ENCODE measurements at places on chromosomes 4 and X. TPM values are rescaled to one million over a fixed set of nuclear protein-coding genes. Genes with fewer than 3 reads are reported as not detected.
A peak's percentile ranks its signal among the peaks of the same experiment; 100 is the strongest.

DNA sequence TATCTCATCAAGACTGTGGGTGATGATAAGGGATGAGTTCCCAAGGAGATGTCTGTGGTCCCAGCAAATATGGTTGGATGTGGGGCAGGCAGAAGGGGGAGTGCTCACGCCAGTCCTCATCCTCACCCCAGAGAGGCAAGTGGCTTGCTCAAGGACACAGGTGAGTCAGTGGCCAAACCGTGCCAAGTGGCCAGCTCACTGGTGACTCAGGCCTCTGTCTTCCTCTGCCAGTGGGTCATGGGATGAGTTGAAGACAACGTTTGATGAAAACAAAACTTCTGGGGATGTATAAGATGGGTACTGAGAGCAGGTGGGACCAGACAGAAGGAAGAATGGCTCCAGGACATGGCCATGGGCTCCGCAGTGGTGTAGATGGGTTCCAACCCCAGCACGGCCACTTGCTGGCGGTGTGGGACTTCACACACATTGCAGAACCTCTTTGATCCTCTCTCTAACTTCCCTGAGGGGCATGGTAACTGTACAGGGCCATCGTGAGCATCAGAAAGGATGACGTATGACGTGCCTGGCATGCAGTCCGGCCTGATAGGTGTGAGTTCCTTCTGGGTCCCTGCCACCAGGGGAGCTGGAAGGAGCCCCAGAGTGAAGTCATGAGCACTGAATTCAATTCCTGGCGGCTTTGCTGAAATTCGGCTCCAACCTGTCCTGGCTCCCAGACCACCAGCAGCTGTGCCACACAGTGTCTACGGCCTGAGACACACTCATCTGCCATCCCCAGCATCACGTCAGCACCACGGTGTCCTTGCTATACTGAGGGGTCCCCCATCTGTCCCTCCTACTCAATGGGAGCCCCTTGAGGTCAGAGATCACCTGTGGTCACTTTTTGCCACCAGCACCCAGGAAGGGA lies 41.3 kb upstream of the GPR78 start:
- H3K36me3 ChIP-seq: no peaks in the 10 kb centered on the region
- H3K4me1 ChIP-seq: peaks cover 20% of the 10 kb centered on the region
- no peak overlapping the region for H3K4me3 ChIP-seq
- H3K27ac ChIP-seq: no peak overlapping the region
- DNase-seq: peak; percentile 53

DNA sequence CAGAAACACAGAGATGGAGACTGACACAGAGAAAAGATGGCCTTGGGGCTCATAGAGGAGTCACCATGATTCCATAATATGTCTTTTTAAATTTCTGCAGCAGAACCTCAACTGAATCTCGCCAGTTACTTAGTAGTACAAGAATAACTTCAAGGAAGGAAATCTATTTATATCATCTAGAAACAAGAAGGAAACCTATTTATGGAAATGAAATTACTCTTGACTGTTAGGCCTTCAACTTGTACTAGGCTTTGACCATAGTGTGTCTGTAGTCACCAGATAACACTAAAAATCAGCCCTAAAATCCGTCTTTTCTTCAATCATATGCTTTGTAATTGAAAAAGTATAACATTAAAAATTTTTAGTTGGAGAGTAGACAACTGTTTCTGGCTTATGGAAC lies 740.4 kb downstream of the TRIML1 start:
- H3K27me3 ChIP-seq: no peaks in the 10 kb centered on the region
- no peak for DNase-seq
- H3K4me1 ChIP-seq: no peaks in the 10 kb centered on the region
- H3K4me3 ChIP-seq: no peak overlapping the region
- H3K27ac ChIP-seq: no peak overlapping the region

DNA sequence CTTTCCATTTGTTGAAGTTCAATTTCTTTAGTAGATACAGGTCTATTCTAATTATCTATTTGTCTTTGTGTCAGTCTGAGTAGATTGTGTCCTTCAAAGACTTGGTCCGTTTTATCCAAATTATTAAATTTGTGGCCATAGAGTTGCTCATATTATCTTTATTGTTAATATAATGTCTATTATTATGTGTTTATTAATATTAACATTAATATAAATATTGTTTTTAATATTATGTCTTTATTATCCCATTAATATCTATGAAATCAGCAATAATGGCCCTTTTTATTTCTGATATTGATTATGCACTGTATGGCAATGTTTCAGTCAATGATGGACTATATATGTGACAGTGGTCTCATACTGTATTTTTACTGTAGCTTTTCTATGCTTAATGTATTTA lies 2067.3 kb upstream of the AGA start:
- H3K27me3 ChIP-seq: no peaks in the 10 kb centered on the region
- H3K27ac ChIP-seq: no peak overlapping the region
- no peak overlapping the region for H3K4me3 ChIP-seq
- DNase-seq: no peak
- no peaks in the 10 kb centered on the region for H3K36me3 ChIP-seq
- H3K4me1 ChIP-seq: no peaks in the 10 kb centered on the region

DNA sequence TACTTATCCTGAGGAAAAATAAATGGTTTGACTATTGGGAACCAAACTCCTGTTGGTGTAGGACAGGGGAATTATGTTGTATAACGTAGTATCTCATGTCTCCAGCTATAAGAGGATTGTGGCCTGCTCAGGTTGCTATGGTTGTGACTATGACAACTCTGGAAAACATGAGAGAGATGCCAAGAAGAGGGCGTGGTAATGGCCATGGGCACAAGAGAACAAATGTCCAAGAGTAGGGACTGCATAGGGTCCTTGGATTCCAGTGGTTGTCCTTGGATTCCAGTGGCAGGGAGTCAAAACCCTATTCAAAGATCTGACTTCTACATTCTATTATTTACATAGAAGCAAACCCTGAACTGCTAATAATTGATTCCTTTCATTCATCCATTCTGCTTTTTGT lies 6.8 kb upstream of the MOB1B start:
- H3K27me3 ChIP-seq: no peaks in the 10 kb centered on the region
- H3K4me1 ChIP-seq: no peaks in the 10 kb centered on the region
- H3K27ac ChIP-seq: no peak overlapping the region

- no peaks in the 10 kb centered on the region for H3K4me1 ChIP-seq
- DNase-seq: no peak
- no peak overlapping the region for H3K27ac ChIP-seq
- no peaks in the 10 kb centered on the region for H3K27me3 ChIP-seq
These were observed 159.3 kb downstream of the BCOR start for GRCh38 chrX:39938466-39938865.

DNA sequence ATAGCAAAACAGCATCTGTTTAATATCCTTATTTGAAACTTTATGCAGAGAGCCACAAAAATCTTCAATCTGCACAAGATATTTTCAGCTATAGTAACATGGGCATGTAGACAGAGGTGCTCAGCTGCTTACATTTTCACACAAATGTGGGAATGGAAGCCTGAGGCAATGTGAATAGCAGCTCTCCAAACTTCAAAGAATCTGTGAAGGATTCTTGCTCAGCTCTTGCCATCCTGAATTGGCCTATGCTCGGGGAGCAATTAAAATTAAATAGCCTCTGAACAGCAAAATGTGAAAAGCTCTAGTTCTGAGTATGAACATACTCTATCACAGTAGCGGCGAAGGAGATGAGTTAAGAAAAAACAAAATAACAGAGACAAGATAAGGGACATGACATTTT lies 1523.8 kb downstream of the PCDH7 start:
- no peak overlapping the region for H3K4me3 ChIP-seq
- H3K27me3 ChIP-seq: no peaks in the 10 kb centered on the region
- no peak for DNase-seq

DNA sequence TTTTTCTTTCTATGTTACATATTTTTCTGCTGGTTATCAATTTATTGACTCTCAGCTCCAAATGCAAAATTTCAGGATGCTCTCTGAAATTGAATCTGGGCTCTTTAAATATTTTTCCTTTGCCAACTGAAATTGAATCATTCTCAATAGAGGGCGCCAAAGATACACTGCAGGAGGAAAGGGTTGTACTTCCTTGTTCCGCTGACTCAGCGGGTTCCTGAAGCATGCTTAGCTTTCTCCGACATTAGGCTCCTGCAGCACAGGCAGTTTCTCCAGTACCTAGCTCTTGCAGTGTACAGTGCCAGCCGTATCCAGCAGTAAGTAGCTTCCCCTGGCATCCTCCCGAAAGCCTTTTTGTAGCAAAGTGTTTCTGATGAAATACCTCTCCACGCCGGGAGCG lies 28.8 kb upstream of the CFAP47 start:
- no peaks in the 10 kb centered on the region for H3K36me3 ChIP-seq
- no peaks in the 10 kb centered on the region for H3K27me3 ChIP-seq
- H3K4me3 ChIP-seq: no peak overlapping the region
- no peak overlapping the region for H3K27ac ChIP-seq
- no peaks in the 10 kb centered on the region for H3K4me1 ChIP-seq
- DNase-seq: peak; percentile 44

DAPP1 gene
- 8.9 TPM for total RNA-seq

MAGEA1 gene
- not detected for total RNA-seq

SPP1 gene
- total RNA-seq: 45.4 TPM

TRPC5OS gene
- total RNA-seq: not detected
